ENCODE measurements at places on chromosomes 3 and 15.

DNA sequence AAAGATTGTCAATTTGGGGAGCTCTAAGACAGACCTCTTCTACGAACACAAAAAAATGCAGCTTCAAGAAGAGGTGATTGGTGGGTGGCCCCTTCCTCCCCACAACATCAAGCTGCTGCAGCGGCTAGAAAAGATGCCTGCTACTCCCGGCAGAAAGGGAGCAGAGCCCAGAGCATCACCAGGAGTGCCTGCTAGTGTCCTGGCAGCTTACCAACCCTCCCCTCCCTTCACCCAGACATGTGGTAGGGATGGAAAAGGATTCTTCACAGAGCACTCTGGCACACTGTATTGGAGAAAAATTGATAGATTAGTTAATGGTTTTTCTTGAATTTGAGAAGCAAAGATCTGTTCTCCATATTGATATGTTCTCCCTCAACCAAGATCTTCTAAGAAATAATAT is 10.8 kb downstream of the IP6K1 start:
- DNase-seq = no peak

GRCh38 chr15:42891569-42891968 is 29.0 kb downstream of the TTBK2 start:
- peak; percentile 66 for DNase-seq

DNA sequence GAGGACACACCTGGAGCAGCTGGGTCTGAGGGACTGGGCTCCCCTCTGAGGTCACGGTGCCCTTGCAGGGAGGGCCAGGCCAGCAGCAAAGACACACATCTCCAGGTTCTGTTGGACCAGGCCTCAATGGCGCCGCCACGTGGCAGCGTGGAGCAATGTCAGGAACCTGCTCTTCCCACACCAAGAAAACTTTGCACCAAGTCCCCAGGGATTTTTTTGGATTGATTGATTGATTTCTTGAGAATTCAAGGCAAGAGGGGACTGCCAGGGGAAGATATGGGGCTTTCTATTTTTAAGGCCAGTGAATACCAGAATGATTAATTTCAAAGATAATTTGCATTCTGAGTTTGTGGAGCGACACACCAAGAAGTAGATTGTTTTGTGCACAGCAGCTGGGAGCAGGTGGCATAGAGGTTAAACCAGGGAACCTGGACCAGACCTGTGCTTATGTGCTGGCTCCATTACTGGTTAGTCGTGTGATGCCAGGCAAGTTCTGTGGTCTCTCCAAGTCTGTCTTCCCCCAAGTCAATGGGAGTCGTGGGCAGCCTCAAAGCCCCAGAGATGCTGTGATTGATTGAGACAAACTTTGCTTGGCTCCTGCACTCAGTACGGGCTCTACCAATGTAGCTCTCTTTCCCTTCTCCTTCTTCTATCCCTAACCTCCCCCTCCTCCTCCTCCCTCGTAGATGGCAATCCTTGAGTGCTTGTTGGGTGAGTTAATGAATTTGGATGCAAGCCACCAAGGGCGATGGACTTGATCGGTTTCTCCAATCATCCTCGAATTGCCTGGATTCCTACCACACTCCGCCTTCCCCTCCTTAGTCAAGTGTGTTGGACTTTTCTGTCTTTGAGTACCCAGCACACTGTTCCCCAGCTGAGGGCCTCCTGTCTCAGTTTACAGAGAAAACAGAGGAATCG is 96.2 kb upstream of the TRPM1 start:
- DNase-seq = peak; percentile 59

- peak; percentile 23 for DNase-seq
Measured at GRCh38 chr3:107260207-107260606, 117.0 kb upstream of the CCDC54 start.

DNA sequence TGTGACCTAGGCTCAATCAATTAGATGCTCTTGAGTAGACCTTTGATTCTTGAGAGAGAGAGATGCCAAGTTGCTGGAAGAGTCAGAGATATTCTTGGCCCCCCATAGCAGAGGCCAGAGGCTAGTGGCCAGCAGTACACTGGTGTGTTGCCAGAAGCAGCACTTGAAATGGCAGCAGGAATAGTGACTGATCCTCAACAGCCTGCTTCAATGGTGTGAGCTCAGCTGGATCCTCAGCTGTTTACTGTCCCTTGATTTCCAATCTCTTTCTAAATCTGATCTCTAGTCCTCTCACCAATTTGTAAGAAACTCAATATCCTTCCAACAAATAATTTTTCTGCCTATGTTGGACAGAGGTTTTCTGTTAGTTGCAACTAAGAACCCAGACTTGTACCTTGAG is 170.3 kb upstream of the CCDC54 start:
- DNase-seq = no peak

DNA sequence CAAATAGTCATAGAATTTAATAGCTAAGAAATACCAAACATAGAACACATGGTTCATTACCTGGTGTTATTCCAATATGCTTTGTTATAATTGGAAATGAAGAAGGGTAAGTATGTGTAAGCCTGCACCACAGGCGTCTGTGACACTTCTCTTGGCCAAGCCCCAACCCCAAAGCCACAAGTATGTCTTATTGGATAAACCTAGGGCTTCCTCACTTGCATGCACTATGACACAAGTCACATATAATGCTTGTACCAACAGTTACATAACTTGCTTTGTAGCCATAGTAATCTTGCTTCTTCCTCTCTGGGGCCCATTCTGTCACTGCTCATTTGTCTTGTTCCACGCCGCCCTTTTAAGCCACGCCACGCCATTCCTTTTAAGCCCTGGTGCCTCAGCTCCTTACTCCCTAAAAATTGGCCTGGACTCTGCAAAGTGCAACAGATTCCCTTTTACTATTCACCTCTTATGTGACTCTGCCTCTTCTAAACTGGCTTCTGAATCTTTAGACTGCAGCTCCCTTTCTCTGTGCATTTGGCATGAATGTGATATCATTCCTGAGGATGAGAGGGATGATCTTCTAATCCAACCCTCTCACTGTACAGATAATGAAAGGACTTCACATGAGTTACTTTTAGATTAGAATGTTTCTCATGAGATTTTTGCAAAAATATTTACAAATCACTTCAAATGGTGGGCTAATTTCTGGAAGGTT is 48.1 kb upstream of the EPHA3 start:
- peak; percentile 1 for DNase-seq

DNA sequence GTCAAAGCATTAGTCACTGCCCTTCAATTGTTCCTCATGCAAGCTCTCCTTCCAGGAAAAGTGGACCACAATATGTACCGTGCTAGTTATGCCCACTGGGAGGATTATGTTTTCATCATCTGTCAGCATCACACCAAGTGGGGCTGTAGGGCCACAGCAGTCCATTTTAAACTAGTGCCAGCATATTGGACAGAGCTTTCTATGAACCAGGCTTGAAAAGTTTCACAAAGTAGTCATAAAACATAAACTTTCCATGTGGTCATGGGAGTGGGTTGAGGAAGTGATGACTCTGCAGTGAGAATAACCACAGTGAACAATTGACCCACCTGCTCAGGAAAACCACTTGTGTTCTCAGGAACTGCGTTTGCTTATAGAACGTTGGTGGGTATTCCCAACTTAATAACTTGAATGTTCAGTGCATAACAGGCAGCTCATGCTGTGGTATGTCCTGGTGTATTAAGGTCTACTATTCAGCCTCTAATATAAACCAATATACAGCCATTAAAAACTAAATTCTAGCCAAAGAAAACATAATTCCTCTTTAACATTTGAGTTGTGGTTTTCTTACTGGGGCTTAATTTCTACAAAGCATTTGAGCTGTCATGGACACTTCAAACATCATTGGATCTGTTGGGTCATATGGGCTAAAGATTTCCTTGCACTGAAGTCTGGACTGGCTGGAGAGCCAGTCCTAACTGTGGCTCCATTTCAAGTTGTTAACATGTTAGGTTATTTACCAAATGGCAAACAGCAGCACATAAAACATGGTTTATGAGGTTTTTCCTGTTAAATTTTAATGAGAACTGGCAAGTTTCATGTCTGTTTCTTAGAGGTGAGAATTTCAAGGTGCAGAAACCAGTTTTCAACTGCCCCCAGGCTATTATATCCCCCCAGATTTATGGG is 274.1 kb downstream of the OTOL1 start:
- peak; percentile 41 for DNase-seq

DNA sequence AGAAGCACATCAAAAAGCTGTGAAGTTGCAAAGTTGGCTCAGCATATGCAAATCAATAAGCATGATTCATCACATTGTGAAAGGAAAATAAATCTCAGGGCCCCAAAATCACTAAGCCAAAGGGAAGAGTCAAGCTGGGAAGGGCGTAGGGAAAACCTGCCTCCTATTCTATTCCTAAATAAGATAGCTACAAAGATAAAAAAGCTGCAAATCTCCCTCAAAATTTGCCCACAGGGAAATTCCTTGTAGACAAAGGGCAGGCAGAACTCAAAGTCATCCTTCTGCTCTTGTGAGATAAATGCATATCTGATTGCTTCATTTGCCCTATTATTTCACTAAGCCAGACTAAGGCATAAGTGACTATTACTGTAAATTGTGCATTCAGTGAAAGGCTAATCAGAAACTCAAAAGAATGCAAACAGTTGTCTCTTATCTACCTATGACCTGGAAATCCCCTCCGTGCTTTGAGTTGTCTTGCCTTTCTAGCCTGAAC is 30.5 kb upstream of the CCNL1 start:
- DNase-seq = no peak

GRCh38 chr3:13822042-13822441 is 57.8 kb downstream of the WNT7A start:
- peak; percentile 59 for DNase-seq

DNA sequence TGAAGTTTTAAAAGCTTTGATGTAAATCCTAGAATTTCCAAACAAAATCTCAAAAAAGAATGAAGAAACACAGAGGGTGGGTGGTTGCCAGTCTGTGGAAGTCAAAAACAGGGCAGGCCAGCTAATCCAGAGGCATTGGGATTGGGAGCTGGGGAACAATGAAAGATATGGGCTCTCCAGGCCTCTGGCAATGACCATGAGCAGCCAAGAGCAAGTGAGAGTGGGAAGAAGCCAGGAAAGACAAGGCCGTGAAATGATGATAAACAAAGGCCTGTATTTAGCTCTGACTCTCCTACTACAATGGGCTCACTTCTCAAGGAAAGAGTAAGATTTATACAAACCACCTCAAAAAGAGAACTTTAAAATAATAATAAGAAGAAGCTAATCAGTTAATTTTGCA is 248.5 kb downstream of the ZMAT3 start:
- DNase-seq = no peak

- peak; percentile 29 for DNase-seq
Measured at GRCh38 chr15:85831415-85832113, 36.8 kb upstream of the KLHL25 start.

DNA sequence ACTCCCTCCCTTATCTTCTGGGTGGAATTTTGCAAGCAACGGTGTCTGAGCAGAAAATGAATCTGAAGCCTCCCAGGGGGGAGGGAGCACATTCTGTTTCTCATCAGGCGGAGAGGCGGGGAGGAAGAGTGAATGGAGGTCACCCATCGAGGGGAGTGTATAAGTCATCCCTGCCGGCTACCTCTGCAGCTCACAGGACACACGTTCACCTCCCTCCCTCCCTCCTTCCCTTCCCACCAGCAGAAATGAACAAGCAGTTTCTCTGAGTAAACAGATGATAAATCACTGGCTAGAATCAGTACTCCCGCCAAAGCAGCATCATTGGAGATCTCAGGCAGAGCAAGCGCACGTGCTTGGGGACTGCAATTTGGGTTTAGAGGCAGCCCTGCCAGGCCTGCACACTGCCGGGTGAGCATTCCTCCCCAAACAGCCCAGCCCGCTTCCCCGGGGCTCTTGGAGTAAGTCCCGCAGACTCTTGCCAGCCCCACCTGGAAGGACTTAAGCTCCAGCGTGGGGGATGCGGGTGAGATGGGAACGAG is 38.3 kb downstream of the CPN2 start:
- peak; percentile 81 for DNase-seq

DNA sequence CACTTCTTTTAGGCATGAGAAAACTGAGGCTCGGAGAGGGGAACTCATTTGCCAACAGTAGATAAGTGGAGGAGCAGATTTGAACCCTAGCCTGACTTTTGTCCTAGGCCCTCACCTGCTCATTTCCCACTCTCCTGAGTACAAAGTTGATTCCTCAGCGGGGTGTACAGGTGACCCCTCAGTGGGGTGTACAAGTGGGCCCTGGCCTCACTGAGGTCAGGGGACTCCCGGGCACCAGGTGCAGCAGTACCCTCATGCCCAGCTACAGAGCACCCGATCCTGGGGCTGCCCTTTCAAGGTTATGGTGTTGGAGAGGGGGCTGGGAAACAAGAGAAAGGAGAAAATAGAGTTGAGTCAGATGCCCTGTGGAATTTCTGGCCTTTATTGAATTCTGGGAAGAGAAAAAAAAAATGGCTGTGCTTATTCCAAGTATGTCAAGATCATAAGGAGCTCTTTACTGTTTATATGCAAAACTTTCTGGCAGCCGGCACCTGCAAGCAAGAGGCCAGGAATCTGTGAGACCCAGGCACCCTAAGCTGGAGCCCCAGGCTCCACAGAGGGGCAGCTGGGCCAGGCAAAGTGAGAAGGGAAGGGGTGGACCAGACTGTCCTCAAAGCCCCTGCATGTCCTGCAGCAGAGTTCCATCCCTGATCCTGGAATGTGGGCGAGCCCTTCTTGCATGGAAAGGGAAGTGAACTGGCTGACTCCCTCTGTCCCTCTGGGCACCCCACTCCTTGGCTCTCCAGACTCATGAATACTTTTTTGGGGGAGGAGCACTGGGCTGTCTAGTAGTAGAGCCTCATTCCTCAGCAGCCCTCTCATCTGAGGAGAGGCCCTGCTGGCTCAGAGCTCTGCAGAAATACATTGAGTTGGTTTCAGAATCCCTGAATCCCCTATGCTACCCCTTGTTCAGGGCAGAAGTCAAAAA is 43.1 kb downstream of the AMOTL2 start:
- DNase-seq = peak; percentile 80

- DNase-seq = no peak
Measured at GRCh38 chr15:52717481-52717880, 38.3 kb upstream of the ATOSA start.

- DNase-seq = peak; percentile 99
Measured at GRCh38 chr15:65304381-65305149, at the start of gene RNU5B-1. RNU5B-1 (plus strand) TSS chr15:65304677.

GRCh38 chr15:92197746-92198145 is 195.9 kb upstream of the ST8SIA2 start:
- DNase-seq = no peak

DNA sequence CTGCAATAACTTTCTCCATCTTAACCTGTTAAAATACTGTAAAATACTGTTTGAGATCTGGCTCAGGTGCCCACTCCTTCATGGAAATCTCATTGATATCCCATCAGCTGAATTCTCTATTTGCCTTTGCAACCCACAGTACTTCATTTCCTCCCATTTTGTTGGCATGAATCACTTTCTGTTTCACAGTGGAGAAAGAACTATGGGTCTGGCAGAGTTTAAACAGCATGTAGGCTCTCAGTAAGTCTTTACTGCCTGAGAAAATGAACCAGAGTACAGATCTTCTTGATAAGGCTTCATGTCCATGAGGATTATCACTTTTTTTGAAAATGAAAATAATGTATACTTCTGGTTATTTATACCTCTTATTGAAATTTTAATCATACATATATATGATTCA is 245.9 kb downstream of the NAALADL2 start:
- peak; percentile 23 for DNase-seq

- DNase-seq = no peak
Measured at GRCh38 chr3:26766031-26766430, 143.5 kb downstream of the LRRC3B start.

GRCh38 chr3:161270991-161271390 is 49.9 kb downstream of the NMD3 start:
- DNase-seq = no peak
